DMS 273 treated with DMSO at 0.1 percent for 48 hours (cell line): ENCODE measurements at places on chromosomes 16 and 17.

GRCh38 chr17:80063830-80064585 is 27.6 kb downstream of the CCDC40 start:
- DNase-seq: no peak

- no peak for DNase-seq
Observed at GRCh38 chr17:46216682-46217081, 23.5 kb upstream of the KANSL1 start.

DNA sequence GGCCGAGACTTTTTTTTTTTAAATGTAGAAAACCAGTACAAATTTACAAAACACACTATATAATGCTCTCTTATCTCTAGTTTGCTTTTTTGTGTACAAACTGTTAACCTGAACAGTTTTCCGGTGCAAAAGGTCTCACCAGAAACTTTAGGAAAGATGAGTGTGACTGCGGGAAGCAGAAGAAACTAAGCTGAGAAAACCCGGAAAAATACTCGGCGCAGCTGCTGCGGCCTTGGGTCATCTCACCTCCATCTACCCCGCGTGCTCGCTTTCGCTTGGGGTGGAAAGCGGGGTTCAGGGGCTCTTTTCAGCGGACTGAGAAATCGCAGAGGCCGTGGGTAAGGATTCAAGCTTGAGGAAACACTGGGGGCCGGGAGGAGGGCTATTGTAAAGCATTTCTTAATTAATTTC is 1.8 kb downstream of the SALL1 start:
- DNase-seq: no peak

DNA sequence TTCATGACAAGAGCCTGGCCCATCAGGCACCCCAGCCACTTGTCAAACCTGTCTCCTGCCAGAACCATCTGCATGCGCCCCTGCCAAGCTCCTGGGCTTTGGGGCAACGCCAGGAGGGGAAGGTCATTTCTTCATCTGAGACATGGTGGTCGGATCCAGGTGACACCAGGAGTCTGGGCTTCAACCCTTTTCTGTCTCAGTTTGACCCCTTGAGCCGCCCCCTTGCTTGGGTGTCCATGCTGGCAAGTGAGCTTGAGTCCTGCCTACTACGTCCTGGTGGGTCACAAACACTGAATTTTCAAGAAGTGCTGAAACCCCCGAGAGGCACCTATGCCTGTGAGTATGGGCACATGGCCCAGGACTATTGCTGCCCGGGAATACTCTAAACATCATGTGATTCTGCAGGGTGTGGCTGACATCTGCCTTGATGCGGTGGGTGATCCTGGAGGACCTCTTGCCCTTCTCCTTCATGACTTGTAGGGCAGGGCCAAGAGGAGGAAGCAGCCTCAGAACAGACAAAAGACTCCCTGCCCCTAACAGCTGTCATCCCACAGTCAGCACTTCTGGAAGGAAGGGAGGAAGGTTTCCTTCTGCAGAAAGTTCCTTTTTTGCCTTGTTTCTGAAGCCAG is 43.4 kb downstream of the TNFRSF13B start:
- no peak for DNase-seq

- no peak for DNase-seq
Observed at GRCh38 chr16:16162591-16162990, 60.7 kb downstream of the ABCC6 start.

DNA sequence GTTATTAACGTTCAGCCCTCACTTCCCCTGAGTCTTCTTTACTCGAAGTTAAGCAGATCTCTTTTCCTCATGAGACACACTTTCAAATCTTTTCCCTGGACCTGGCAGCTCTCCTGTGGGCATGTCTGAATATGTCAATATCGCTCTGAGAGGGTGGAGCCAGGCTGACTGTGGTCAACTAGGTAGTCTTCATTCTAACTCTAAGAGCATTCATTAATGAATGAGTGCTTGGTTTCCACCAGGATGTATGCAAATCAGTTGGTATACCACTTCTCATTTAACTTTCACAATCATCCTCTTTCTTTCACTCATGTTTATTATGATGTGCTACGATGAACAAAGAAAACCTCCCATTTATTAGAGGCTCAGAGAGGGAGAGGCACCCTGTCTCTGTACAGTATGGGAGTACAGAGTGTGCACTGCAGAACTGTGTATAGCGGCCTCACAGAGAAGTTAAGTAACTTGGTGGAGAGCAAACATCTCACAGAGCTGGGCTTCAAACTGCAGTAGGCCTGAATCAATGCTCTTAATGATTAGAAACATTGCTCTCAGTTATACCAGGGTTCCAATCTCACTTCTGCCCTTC is 39.9 kb downstream of the OTOA start:
- DNase-seq: no peak

DNA sequence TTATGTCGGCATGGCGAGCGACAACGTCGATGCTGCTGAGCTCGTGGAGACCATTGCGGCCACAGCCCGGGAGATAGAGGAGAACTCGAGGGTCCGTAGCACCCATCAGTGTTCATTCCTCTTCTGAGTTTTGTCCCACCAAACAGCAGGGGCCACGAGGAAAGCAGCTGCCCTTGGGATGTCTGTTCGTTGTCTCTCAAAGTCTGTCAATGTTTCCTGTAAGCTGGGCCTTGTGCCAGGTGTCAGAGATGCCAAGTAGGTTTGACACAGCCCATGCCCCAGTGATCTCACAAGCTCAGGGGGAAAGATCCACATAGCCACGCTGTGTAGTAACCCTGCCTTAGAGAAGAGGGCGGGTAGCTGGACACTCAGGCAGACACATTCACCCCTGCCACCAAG is 22.6 kb downstream of the NTAN1 start:
- no peak for DNase-seq

GRCh38 chr17:78852709-78853121 is 12.1 kb upstream of the USP36 start:
- no peak for DNase-seq

GRCh38 chr17:17381446-17382064 is 78.4 kb downstream of the NT5M start:
- no peak for DNase-seq

DNA sequence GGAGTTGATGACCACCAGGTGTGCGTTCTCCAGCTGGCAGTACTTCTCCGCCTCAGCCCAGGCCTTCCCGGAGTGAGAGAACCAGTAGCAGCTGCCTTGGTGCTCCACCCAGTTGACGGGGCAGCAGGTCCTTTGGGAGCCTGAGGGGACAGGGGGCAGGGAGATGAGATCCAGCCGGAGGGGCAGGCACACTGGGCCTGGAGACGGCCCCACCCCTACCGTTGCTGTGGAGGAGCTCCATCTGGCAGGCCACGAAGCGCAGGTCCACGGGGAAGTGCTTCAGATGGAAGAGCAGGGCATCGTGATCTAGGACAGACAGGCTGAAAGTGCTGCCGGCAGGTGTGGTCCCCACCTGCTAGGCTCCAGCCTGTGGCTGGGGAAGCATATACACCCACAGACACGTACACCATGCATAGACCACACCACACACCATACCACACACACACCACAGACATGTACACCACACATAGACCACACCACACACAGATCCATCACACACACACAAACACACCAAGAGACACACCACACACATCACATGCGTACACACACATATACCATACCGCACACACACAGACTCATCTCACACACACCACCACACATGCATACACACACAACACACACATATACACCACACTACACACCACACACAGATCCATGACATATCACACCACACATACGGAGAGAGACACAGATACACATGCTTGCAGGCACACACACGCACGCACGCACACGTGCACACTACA is 7.4 kb downstream of the ASGR2 start:
- no peak for DNase-seq

DNA sequence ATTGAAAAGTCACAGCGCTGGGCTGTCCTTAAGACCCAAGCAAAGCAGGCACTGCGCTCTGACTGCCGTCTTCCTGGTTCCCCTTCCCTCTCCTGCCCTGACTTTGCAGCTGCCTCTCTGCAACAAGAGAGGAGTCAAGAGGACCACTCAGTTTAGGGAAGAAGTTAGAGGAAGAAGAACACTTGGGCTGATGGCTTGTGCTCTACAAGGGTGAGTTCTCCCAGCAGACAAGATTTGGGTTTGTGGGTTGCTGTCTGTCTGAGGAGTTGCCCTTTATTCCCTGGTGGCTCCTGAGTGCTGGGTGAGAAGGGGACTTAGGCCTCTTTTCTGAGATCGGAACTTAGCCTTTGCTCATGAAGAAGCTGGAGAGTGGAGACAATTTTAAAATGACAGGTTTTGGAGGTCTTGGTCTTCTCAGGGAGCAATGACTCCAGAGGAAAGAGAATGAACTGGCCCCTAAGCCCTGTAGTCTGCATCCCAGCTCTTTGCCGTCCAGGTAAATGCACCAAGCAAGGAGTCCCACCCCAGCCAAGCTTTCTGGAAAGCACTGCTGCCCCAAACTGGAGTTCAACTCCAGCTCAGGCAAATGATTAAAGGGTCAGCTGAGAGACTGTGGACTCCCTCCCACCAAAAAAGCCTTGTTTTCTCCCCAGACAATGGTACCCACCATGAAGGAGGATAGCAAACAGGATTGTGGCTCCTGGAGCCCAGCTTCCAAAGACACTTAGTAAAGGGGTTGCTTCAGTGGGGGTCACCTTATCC is 2.7 kb upstream of the HOXB9 start:
- no peak for DNase-seq

DNA sequence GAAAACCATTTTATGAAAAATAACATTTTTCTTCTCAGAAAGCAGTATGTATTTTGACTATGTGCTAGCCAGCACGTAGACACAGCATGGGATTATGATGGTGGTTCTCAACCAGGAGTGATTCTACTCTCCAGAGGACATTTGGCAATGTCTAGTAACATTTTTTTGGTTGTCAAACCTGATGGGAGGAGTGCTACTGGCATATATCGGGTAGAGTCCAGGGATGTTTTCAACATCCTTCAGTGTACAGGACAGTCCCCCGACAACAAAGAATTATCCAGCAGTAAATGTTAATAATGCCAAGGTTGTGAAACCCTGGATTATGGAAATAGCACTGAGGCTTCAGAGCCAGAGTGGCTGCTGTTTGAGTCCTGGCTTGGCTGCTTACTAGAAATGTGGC is 27.7 kb downstream of the AP2B1 start:
- no peak for DNase-seq

GRCh38 chr16:57196753-57197152 is 10.6 kb downstream of the RSPRY1 start:
- DNase-seq: no peak

GRCh38 chr16:10931977-10932632 is 10.2 kb downstream of the DEXI start:
- DNase-seq: no peak
